Activated naive CD8-positive, alpha-beta T cell treated with anti-CD3 and anti-CD28 coated beads for 36 hours (primary cell): ENCODE measurements at places on chromosomes 5 and 9.
A peak's percentile ranks its signal among the peaks of the same experiment; 100 is the strongest.

GRCh38 chr5:113294311-113295110, 140.3 kb downstream of the TSSK1B start:
- DNase-seq, result peak; percentile 80

DNA sequence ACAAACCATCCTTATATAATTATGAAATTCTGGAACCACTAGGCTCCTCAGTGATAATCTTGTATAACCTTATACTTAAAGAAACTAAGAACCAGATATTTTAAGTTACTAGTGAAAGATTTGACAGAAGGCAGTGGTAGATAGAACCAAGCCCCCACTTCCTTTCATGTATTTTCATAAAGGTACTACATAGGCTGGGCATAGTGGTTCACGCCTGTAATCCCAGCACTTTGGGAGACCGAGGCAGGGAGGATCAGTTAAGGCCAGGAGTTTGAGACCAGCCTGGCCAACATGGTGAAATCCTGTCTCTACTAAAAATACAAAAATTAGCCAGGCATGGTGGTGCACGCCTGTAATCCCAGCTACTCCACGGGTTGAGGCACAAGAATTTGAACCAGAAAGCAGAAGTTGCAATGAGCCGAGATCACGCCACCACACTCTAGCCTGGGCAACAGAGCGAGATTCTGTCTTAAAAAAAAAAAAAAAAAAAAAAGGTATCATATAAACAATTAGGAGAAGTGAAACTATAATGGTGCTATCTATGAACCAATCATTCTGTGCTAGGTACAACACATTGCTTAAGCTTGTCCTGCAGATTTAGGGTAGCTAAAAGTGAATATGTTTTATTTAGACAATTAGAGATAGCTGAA, 27.9 kb upstream of the DTWD2 start:
- DNase-seq, result no peak

- DNase-seq, result no peak
Observed at GRCh38 chr9:33320230-33320567, 29.9 kb downstream of the NFX1 start.

DNA sequence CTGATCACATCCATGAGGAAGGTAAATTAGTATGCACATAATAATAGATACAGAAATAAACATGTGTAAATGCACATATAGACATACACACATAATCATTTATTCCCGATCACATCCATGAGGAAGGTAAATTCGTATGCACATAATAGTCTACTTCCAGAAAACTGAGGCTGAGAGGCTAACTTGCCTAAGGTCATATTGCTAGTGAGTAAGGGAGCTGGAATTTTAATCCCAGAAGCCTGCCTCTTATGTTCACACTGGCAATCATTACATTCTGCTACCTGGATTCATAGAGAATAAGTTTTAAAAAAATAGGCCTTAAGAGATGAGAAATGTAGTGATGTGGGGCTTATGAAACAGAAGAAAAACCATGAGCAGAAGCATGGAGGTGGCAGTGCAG, 716.3 kb downstream of the BRINP1 start:
- no peak for DNase-seq

GRCh38 chr9:93244510-93245436, 60.8 kb downstream of the WNK2 start:
- no peak for DNase-seq
